ENCODE measurements at places on chromosomes 1 and 21. TPM values are rescaled to one million over a fixed set of nuclear protein-coding genes. Genes with fewer than 3 reads are reported as not detected.

The AKNAD1 gene
- total RNA-seq = 7.2 TPM

The PGBD5 gene
- total RNA-seq = 0.83 TPM

The CEPT1 gene
- total RNA-seq = 45.0 TPM

The MTARC2 gene
- 5.2 TPM for total RNA-seq

The CHIA gene
- total RNA-seq = not detected

GRCh38 chr1:11731691-11732283 is 4.1 kb upstream of the AGTRAP start:
- H3K4me1 ChIP-seq = peaks cover 9% of the 10 kb centered on the region
- H3K4me3 ChIP-seq = no peak overlapping the region
- no peaks in the 10 kb centered on the region for H3K27me3 ChIP-seq
- DNase-seq = no peak
- no peaks in the 10 kb centered on the region for H3K36me3 ChIP-seq

DNA sequence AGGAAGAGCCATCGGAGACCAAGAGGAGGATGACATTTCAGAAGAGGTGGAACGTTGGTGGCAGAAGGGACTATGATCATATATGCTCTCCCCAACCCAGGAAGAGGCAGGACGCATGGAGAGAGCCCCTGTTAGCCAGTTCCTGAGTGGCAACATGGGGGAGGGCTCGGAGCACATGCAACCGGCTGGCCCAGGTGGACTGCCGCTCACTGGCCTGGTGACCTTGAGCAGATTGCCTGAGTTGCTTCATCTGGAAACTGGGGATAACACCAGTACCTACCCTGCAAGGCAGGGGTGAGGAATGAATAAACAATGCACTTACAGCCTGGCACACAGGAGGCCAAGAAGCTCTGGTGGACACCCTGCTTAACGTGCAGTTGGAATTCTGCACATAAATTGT is 29.0 kb downstream of the SYT6 start:
- no peaks in the 10 kb centered on the region for H3K36me3 ChIP-seq
- no peak overlapping the region for H3K27ac ChIP-seq
- no peak for DNase-seq
- peaks cover 10% of the 10 kb centered on the region for H3K27me3 ChIP-seq

GRCh38 chr1:37177230-37177864 is 143.0 kb upstream of the GRIK3 start:
- no peaks in the 10 kb centered on the region for H3K27me3 ChIP-seq
- DNase-seq = peak; percentile 53
- H3K36me3 ChIP-seq = no peaks in the 10 kb centered on the region
